Stimulated activated naive CD4-positive, alpha-beta T cell treated with Interleukin-2 at 50 U/mL for 16 hours (primary cell): ENCODE measurements at places on chromosomes 16 and 17.

GRCh38 chr17:77269696-77270681, 129.2 kb downstream of the SEC14L1 start:
- DNase-seq: no peak

DNA sequence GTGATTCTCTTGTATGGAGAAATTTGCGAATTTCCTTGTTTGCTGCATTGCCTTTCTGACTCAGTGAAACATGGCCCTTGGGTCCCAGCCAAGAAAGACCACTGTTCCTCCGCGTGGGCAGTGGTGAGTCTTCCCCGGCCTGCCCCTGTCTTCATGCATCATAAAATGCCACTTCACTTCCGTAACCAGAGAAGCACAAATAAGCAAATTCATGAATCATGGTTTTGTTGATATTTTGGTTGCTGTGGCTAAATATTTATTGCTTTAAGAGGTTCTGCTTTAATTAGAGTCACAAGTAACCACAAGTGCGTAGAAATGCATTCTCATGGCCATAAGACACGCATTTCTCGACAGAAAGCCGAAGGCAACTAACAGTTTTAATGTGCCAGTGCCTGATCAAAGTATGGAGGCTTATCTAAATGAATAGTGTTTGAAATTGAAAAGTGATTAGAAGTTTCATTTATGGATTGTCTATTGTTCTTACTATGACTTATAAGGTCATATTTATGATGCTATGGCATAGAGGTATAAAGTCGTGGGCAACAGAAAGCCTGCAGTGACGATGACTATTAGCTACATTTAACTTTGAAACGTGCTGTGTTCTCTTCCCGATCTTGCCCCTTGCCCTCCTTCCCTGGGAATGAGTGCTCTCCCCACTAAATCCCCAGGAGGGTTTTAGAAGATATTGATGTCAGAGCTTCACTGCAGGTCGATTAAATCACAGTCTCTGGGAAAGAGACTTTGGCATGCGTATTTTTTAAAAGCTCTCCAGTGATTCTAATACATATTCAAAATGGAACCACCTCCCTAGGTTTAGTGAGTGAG, 76.0 kb downstream of the WIPI1 start:
- DNase-seq: peak; percentile 19

DNA sequence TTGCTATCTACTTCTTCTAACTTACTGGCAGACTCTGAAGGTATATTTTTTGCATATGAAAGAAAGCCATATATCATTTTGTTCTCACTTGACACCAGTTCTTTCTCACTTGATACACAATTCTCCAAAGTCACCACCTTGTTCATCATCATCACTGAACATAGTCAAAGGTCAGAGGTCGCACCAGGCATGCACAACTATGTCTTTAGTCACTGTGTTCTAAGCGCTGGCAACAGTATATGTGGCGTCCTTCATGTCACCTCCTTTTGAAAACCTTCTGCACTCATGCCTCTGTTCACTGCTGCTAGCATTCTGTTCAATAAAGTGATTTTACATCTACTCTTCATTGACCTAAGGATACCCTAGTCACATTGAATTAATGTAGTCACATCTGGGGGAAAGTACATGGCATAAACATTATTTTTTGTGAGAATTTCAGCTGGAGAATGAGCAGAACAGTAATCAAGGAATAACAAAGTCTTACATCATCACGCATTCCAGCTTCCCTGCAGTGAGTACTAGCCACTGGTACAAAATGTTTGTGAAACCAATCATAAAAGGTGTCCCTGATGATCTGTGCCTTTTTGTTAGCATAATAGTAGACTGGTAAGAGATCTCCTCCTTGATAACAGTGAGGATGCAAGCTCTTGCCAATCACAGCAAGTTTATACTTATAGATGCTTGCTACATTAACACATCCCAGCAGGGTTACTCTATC, 20.5 kb upstream of the TBX4 start:
- DNase-seq: no peak

DNA sequence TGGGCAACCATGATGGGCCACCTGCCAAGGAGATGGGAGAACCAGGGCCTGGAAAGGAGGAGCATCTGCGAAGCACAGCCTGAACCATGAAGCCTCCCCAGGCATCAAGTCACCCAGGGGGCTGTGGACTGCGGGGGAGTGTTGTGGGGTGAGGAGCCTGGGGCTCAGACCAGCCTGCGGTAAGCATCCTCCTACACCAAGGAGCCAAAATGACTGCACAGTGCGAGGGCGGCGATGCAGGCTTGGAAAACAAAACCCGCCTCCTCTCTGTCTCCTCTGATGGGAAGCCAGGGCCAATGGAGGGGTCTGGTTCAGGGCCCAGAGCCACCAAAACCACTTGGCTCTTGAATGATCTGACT, 18.1 kb upstream of the MAF start:
- DNase-seq: peak; percentile 81

DNA sequence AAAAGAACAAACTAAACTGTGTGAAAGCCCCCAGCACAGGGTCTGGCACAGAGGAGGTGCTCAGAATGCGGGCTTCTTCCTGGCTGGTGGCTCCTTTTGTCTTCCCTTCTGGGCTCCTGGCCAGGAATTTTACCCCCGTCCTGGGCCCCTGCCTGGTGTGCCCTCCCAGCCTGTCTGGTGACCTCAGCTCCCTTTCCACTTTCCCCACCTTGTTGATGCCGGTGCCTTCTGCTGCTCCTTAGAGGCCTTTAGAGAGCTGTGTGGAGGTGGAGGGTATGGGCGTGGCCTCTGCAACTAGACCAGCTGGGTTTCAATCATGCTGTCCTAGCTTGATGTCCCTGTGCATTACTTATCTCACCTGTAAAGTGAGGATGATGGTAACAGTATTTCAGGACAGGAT, 16.8 kb downstream of the PIRT start:
- DNase-seq: no peak

GRCh38 chr16:51057102-51057793, 93.8 kb downstream of the SALL1 start:
- DNase-seq: no peak

DNA sequence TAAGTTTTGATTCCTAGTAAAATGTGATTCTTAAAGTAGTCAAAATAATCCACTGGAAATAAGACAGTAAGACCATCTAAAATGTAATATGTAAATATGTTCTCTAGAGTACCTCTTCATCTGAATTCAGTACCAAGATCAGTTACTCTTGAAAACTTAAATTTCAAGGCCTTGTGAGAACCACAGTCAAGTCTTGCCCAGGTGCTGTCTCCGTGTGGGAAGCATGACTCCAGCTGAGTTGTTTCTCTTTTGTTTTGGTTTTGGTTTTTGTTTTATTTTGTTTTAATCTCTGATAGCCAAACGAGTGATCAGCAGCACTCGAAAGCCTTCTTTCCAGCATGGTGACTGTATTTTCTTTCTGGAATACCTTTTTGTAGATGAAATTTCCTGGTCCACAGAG, 907.0 kb downstream of the KCNJ18 start:
- DNase-seq: no peak

GRCh38 chr16:71373073-71373472, 14.6 kb downstream of the CALB2 start:
- DNase-seq: no peak

DNA sequence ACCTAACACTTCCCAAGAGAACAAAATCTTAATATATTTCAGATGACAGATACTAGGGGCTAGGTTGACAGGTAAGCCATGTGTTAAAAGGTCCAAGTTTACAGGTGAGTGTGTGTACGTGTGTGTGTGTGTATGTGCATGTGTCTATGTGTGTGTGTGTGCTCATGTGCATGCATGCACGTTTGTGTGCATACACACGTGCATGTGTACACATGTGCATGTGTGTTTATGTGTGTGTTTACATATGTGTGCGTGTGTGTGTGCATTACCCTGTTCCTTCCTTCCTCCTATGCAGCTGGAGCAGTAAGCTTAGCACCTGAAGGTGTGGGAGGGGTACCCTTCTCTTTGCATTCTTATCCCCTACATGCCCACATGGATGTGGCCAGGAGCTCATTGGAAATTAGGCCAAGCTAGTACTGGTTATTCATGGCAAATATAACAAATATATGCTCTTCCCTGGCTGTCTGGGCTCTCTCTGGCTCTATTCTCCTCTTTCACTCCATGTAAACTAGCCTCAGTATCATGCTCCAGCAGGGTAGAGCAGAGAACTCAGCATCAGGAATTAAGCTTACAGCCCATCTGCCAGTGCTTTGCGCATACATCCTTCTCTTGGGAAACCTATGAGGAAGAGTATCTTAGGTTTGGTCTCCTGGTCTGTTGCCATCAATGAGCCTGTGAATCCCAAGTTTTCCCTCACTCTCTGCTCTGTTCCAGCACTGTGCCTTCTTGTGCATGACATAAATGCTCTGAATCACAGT, 258.0 kb upstream of the MYOCD start:
- DNase-seq: no peak

DNA sequence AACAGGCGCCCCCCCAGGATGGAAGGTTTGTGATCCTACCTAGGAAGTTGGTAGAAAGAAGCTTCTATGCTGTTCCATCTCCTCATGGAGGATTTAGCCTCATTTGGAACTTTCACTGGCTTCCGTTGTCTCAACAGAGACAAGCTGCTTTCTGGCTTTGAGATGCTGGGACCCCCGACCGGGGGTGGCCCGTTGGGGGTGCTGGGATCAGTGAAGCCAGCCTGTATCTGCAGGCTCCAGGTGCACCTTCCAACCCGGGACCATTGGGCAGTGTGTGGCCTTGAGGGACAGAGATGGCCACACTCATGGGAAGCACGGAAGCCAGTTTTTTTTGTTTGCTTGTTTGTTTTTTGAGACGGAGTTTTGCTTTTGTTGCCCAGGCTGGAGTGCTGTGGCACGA, 15.4 kb downstream of the CIBAR2 start:
- no peak for DNase-seq

DNA sequence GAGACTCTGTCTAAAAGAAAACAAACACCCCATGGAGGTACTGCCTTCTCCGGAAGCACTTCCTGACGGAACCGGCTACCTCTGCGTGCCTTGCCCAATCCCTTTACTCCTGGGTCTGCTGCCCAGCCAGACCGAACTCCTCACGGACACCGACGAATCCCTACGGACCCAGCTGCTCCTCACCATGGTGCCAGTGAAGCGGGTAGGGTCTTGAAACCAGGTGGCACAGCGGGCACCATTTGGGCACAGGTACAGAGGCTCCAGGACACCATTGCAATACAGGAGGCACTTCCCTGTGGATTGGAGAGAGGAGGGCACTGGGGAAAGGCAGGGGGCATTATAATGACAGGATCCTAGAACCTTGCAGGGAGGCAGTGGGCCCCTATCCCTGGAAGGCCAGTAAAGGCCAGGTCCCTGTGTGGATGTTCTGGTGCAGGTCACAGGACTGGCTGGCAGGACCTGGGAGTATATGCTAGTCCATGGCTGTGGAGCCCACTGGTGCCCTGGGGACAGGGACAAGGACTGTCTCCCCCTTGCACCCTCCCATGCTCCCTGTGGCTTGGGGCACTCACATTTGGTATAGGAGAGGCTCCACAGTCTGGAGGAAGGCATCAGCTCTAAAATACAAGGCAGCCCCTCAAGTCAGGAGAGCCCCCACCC, 2.3 kb downstream of the SLC25A39 start:
- DNase-seq: no peak

- no peak for DNase-seq
Measured at GRCh38 chr16:62596584-62596983, 560.3 kb upstream of the CDH8 start.

DNA sequence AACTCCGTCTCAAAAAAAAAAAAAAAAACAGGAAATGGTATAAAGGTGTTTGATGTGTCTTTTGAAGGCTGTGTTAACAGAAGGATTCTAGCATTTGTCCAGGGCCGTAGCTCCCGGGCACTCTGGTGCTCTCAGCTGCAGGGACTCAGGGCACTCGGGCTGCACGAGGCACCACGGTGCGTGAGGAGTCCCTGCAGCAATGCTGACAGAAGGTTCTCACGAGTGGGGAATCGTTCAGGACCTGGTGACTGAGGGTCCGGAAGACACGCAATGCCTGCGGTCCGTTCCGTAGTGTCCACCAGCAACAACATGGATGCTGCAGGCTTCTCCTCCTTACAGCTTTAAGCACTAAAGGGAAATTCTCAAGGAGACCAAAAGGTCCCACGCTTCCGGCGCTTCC, 12.6 kb upstream of the FAAP100 start:
- no peak for DNase-seq

- DNase-seq: no peak
Measured at GRCh38 chr16:11320170-11320569, 25.1 kb upstream of the RMI2 start.

DNA sequence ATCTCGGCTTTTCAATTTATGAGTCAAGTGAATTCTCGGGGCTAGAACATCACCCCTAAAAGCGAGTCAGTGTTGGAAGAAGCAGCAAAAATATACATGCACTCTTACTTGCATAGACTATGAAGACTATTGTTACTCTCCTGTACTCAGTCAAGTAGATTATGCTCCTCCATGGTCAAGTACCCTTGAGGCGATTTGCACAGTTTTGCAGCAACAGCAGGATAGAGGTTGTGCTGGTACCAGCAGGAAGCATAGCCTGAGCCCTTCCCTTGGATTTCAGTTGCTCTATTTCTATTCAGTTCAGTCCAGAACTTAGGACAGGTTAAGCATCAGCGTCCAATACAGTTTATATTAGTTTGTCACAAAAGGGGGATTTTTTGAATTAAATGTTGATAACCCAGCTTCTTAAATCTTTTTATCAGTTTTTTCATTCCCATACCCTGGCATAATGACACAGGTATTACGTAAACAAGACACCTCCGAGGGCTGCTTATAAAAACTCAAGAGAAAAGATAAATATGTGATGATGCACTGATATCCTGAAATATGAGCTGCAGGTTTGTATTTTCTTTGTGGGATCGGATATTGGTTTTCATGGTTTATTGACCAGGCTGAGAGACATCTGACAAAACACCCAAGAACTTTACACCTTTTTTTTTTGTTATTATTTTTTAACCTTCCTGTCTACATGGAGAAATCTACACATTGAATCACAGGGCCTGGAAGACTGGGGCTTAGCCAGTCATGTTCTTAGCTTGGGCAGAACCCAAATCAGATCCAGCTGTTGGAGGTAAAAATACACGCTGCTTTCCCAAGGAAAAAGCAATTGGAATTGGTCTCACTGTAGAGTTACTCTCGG, 144.1 kb downstream of the PITPNC1 start:
- DNase-seq: no peak

GRCh38 chr16:75060723-75061122, 55.9 kb downstream of the LDHD start:
- DNase-seq: no peak
